ENCODE measurements at places on chromosomes 16 and 17.

GRCh38 chr17:34299956-34300577 is 14.5 kb downstream of the CCL11 start:
- no peak for DNase-seq

GRCh38 chr16:89014403-89015230 is 37.6 kb upstream of the CBFA2T3 start:
- DNase-seq = no peak

GRCh38 chr16:13902677-13903076 is 17.3 kb upstream of the ERCC4 start:
- no peak for DNase-seq

DNA sequence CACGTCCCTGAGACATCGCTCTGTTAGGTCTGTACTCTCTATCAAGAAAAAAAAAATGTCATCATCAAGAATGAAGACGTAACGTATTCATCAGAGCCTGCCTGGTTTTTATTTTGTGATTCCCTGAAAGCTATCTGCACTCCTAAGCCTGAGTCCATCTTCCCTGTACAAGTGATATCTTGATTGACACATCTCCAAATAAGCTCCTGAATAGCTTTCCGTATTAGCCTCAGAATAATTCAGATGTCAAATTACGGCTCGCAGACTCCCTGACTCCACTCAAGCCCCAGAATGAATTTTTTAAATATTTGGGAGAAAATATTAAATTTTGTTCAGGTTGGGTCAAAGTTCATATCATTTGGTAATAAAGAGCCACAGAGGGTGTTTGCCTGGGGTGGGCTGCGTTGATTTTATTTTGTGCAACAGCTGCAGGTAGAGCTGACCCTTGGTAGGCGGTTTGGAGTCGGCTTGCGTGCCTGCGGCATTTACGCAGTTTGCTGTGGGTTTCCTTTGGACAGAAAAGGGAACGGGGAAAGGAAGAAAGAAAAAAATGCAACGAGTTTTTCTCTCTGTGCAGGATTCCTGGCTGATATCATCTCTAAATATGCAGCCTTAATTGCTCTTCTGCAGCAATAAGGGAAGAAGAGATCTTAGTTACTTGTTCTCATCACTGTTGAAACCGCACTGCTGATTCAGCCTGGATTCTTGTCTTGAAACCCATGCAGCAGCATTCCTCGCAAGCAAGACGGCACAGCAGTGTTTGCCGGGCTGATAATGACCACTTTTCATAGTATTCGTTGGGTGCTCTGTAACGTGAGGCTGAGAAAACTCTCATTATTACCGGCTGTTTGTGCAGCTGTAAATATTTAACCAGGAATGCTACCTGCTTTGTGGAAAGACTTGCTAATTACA is 114.7 kb downstream of the IRX3 start:
- DNase-seq = no peak

- DNase-seq = no peak
Measured at GRCh38 chr17:17403899-17404576, 72.8 kb upstream of the MED9 start.

- no peak for DNase-seq
Measured at GRCh38 chr17:5198472-5198871, 6.8 kb upstream of the ZNF594 start.

GRCh38 chr17:62705156-62705777 is 77.8 kb downstream of the MRC2 start:
- no peak for DNase-seq

DNA sequence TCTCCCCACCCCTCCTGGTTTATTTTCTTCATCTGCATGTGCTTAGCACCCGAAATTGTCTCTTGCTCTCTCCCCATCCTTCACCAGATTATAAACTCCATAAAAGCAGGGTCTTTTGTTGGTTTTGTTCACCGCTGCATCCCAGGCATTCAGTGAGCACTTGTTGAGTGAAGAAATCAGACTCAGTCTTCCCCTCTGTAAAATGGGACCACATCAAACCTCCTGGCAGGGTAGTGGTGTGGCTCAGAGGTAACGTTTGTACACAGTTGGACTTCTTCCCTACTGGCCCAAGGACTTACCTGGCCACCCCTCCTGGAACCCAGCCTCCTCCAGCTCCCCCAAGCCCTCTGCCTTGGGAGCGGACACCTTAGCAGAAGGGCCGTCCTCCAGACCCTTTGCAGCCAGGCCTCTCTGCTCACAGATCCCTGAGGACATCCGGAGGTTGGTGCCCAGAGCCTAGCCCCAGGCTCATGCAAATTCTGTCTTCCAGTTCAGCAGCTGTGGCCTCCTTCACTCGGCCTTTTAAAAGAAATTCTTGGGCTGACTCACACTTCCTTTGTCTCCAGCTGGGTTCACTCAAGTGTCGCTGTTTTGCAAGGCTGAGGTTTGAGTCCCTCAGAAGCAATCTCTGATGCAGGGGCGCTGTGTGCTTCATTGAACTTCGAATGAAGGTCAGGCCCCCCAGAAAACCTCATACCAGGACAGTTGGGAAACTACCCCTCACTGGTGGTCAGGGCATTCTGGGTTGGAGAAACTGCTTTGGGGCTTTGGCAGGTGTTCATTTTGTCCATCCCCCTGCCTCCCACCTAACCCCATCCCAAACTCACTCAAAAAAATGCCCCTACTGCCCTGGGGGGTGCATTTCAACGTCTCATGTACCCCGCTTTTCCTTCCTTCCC is 16.8 kb upstream of the RMI2 start:
- peak; percentile 85 for DNase-seq

GRCh38 chr17:8905331-8905730 is 37.9 kb upstream of the PIK3R6 start:
- DNase-seq = no peak

GRCh38 chr17:70767102-70767701 is 597.9 kb downstream of the KCNJ2 start:
- no peak for DNase-seq

DNA sequence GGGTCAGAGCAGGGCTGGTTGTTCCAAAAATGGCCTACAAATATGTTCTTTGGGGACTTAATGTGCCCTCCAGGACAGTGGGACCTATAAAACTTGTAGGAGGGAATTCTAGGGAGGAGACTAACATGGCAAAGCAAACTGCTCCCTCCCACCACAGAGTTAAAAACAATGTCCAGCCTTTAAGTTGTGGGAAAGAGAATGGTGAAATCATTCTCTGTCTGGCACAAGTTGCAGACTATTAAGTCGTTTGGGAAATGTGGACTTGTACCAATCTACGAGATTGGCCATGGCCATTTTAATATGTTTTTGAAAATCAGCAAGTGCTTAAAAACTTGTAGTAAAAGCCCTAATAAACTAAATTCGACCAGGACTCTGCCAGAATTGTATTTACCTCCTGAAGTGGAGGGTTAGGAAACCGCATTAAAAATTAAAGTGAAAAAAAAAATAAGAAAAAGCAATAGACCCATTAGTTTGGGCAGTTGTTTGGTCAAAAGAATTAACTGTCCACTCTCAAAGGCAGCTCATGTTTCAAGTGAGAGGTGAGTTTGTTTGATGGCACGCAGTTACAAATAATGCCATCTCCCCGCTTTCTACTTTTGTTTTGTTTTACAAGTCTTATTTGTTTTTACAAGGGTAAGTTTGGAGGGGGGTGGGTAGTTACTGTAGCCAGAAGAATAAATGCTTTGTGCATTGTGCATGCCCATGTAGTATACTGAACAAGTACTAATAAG is 32.4 kb downstream of the ANKFN1 start:
- no peak for DNase-seq

- no peak for DNase-seq
Measured at GRCh38 chr17:72240333-72240732, 119.5 kb downstream of the SOX9 start.

- no peak for DNase-seq
Measured at GRCh38 chr16:69084289-69084688, 21.2 kb upstream of the HAS3 start.

DNA sequence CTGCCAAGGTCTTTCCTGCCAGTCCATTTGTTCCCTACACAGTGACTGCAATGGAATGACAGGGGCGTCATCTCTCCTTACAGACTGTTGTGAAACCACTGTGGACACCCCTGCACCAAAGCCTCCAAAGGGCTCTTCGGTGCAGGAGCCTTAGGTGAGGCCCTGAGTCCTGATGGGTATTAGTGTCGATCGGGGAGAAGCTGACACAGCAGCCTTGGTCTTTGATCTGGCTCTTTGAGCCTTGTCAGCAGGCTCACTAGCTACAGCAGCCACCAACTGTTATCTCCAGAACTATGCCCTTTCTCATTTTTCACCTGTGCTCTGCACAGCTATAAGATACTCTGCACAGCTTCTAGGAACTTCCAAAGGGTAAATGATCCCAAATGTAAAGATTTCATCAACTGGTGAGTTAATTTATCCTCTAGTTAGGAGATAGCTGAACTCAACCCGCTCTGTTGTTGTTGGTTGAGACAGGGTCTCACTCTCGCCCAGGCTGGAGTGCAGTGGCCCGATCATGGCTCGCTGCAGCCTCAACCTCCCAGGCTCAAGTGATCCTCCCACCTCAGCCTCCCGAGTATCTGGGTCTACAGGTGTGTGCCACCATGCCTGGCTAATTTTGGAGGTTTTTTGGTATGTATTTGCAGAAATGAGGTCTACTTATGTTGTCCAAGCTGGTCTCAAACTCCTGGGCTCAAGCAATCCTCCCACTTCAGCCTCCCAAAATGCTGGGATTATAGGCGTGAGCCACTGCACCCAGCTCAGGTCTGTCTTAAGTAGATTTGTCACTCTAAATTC is 19.7 kb downstream of the G6PC1 start:
- DNase-seq = no peak

- no peak for DNase-seq
Measured at GRCh38 chr17:17983376-17983775, 10.7 kb downstream of the DRC3 start.

- DNase-seq = no peak
Measured at GRCh38 chr16:50198802-50199403, 45.8 kb downstream of the TENT4B start.

DNA sequence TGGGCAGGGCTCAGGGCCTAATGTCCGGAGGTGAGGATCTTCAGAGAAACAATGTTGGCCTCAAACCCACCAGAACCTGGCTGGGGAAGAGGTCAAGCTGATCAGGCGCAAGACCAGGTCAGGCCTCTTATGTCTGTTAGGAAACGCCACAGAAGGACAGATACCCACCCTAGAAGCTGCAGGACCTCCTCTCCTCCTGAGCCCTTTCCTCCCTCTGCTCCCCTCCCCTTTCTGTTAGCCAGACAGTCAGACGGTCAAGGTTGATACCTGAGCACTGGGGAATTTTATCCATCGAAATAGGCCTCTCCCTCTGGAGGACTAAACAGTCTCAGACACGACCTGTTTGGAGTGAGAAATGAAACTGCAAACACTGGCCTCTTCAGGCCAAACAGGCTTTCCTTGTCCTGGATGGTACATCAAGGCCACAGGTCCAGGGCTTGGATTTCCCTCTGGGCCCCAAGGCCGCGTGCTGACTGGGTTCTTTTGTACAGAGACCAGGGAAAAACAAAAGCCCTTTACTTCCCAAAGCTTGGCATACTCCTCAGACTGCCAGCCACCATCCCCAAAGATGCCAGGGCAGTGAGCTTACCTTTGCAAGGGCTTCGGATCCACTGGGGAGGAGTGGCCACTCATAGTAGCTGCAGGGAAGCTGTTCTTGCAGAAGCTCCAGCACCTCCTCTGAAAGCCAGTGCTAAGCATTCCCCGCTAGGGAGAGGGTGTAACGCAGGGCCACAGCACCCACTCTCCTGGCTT is 135.8 kb downstream of the CCDC182 start:
- DNase-seq = no peak

DNA sequence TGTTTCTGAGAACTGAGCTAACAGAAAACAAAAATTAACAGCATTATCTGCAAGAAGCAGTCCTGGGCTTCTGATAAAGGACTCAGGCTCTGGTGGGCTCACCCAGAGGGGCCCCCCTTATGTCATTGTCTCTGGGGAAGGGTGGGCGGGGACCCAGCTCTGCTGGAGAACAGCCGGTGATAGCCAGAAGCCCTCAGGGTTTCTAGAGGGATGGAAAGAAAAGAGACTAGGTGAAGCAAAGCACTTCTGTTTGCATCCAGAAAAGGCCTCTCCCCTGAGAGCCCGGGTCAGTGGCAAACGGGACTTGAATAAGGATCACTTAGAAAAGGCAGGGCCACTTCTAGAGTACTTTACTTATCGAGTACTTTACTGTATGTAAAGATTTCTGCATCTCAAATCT is 7.0 kb upstream of the CDC42EP4 start:
- DNase-seq = no peak

DNA sequence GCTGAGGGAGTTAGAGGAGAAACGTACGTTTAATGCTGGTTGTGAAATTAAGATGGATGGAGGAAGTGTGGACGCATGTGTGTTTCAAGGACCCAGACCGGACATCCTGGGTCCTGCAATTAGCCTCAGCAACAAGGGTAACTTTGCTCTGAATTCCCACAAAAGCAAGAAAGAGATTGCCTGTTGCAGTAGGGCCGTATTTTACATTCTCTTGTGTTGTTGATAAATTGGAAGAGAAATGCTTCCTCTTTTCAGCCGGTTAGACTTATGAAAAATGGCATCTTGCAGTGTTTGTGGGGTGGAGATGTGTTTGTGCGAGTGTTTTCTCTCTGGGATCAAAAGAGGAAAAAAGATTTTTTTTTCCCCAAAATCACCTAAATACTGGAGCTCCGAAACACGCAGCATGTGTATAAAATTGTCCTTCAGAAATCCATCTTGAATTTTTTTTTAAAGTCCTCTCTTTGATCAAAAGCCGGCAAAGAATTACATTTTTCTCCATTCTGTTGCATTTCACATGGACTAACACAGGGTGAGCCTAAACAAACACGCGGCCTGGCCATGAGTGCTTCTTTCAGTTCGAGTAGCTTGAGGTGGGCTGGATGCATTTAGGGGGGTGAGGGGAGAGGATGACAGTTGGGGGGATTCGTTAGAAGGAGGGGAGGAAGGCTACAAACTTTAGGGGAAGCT is 251.6 kb downstream of the C16orf95 start:
- no peak for DNase-seq

DNA sequence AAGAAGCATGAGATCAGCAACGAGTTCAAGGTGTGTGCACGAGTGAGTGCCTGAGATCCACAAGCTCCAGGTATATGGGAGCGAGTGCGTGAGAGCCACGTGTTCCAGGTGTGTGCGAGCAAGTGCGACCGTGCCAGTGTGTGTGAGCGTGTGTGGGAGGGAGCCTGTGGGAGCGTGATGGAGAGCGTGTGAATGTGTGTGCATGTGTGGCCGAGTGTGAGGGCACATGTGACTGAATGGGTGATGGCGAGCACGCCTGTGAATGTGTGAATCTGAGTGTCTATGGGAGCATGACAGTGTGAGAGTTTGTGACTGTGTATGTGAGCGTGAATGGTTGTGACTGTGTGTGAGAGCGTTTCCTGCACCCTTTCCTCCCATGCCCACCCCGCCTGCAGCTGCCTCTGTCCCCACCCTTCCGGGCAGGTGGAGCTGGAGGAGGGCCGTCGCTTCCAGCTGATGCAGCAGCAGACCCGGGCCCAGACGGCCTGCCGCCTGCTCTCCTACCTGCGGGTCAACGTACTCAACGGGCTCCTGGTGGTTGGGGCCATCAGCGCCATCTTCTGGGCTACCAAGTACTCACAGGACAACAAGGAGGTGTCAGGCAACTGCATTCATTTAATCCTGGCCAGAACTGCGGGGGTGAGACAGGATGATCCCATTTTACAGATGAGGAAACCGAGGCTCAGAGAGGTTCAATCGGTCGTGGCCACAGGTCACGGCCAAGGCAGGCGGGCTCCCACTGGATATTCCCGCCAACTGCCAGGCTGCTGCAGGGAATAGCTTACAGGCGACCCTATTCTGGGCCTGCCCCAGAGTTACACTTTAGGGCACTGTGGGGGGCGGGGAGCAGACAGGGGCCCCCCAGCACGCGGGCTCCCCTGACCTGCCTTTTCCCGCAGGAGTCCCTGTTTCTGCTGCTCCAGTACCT is 3.7 kb downstream of the TMC8 start:
- DNase-seq = no peak

GRCh38 chr17:12568358-12569251 is 97.1 kb upstream of the MYOCD start:
- no peak for DNase-seq

- DNase-seq = no peak
Measured at GRCh38 chr17:4900231-4901107, 1.1 kb downstream of the C17orf107 start.
